ENCODE measurements at places on chromosomes 16 and 17. TPM values are rescaled to one million over a fixed set of nuclear protein-coding genes. Genes with fewer than 3 reads are reported as not detected.
A peak's percentile ranks its signal among the peaks of the same experiment; 100 is the strongest.

DNA sequence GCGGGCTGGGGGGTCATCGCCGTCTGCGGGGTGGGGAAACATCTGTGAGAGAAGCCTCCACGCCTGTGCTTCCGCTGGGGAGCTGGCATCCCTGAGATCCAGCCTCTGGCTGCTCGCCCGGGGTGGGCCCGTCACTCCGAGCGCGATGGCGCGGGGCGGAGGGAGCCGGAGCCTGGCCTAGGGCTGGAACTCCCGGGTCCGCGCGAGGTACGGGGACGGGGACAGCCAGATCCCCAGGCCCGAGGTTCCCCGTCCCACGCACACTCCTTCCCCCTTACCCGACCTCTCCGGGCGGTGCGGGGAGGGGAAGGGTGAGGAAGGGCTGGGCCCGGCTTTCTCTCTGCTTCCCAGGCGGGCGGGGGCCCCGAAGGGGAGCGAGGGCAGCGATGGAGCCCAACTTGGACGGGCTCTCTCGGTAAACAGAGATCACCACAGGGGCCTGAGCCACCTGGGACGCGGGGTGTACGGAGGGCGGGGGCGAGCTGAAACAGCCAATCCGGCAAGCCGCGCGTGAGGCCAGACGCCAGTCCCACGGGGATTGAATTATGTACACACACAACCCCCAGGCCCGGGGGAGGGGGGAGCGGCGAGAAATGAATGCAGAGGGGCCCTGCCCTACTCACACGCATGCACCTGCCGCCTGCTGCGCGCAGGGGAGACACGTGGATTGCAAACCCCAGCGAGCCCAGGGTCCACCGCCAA, at the start of gene SLC16A11:
SLC16A11 (minus strand) TSS at position 596 of the 702 bp plus-strand sequence; CDS start at position 17, 579 bp downstream.
- peak; percentile 85 for DNase-seq

GRCh38 chr16:63363738-63364137, 1327.5 kb upstream of the CDH8 start:
- no peak for DNase-seq

DNA sequence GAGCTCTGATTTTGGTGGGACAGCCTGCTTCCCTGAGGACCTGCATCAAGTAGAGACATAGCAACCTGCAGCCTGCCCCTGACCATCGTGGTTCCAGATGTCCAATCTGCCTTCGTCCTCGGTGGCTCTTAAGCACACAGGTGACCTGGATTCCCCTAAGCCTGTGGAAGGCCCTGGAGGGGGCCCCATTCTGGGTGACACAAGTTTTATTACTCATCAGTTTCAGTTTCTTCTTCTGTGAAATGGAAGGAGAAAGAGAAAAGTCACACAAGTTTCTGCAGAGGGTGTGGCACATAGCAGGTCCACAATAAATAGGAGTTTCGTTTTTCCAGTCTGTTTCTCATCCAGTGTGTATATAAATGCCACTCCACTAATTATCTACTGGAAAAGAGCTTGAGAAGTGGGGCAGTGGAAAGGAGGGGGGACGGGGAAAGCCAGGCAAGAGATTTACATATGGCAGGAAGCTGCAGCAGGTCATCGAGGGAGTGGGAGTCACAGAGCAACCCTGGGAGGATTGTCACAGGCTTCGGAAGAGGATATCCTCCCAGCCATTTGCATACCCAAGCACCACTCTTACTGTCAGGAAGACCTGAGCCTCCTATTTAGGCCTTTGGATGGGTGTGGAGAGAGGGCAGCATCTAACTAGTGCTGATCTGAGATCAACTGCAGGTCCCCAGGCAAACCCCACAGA, 10.0 kb upstream of the NOS2 start:
- no peak for DNase-seq

- DNase-seq, result no peak
These were observed 38.8 kb downstream of the HEATR6 start for GRCh38 chr17:60039847-60040442.

DNA sequence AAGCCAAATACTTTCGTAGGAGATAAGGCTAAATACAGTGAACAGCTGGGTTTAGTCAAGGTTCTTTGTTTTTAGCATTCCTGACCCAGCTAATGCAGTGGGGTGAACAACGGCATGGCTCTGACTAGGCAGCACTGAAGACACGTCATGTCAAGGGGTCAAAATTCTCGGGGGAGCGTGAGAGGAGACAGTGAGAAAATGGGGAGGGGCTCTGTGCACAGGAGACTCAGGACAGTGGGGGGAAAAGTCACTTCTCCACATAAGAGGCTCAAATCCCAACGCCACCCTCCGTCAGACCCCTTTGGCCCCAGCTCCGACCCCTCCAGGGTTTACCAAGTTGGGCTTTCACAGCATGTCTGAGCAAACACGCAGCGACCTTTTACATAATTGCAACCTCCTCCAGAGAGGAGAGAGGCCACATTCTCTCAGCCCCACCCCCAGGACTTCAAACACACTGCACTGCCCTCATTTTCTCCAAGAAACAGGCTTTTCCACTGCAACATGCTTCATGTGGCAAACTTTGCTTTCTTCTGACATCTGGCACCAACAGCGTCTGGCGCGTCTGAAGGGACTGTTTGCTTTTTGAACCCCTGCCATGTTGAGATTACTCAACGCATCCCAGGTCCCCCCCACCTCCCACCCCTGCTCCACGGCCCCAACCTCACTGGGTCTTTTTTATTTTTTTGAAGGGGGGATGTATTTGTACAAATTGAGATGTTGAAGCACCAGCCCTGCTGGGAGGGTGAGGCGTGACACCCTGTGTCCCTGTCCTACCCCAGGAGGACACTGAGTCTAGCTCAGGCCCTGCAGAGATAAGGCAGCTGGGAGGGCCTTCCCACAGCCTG, 30.0 kb downstream of the AXIN2 start:
- DNase-seq, result no peak

DNA sequence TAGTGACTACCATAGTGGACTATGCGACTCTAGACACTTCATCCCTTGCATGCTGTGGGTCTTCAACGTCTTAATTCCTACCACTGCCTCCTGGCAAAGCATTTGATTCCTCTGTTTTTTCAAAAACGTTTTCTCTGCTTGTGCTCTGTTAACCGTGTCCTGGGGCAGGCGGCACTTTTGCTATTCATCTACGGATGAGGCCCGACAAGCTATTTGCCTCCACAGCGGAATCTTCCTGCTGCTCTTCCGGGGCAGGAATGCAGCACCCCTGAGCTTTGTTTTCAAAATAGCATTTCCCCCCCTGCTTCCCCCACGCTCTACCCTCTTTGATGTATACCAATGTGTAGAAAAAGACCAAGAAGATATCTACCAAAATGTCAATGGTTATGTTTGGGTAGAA, 39.8 kb upstream of the METTL16 start:
- DNase-seq, result no peak

- DNase-seq, result no peak
These were observed 71.6 kb upstream of the ALOX12 start for GRCh38 chr17:6924208-6924607.

GRCh38 chr17:9760266-9760665, 31.1 kb downstream of the DHRS7C start:
- no peak for DNase-seq

DNA sequence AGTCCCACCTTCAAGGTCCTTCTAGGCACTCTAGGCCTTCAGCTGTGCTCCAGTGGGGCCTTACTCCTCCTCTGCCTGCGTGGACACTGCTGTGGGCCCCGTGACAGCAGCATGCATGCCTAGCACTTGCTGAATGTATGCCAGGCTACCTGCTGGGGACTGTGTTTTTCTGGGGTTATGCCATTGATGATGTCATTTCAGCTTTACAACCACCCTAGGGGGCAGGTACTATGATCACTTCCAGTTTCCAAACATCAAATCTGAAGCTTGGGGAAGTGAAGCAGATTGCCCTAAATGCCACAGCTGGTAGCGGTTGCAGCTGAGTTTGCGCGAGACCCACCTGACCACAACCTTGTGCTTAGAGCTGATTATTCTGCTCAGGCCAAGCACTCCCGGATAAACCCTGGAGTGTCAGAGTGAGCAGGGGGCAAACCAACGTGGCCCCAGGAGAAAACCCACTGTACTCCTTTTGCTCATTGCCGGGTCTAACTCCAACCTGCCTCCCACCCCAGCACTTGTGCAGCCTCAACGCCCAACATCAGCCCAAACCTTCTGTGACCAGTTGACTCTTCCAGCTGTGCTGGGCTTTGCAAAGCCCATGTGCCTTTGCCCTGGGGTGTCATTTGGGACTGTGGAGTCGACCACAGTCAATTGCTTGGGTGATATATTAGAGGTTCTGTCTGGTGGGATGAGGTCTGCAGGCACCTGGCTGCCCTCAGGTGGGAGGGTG, 168.4 kb downstream of the ENGASE start:
- DNase-seq, result peak; percentile 54

DNA sequence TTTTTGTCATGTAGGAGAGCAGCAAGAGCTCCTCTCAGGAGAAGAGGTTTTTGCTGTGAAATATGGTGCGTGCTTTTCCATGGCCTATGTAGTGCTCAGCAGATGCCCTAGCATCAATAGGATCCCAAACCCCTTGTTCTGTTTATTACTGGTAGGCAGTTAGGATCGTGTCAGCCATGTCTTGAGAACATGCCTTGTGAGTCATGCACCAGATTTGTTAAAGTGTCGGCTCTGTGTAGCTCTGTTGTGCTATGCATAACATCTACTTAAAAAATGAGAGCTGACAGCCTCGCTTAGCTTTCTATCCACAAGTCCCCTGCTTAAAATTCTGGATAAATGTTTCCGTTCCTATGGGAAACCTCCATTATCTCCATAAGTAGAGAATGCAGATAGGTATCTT, 4.4 kb upstream of the EIF4A3 start:
- no peak for DNase-seq

DNA sequence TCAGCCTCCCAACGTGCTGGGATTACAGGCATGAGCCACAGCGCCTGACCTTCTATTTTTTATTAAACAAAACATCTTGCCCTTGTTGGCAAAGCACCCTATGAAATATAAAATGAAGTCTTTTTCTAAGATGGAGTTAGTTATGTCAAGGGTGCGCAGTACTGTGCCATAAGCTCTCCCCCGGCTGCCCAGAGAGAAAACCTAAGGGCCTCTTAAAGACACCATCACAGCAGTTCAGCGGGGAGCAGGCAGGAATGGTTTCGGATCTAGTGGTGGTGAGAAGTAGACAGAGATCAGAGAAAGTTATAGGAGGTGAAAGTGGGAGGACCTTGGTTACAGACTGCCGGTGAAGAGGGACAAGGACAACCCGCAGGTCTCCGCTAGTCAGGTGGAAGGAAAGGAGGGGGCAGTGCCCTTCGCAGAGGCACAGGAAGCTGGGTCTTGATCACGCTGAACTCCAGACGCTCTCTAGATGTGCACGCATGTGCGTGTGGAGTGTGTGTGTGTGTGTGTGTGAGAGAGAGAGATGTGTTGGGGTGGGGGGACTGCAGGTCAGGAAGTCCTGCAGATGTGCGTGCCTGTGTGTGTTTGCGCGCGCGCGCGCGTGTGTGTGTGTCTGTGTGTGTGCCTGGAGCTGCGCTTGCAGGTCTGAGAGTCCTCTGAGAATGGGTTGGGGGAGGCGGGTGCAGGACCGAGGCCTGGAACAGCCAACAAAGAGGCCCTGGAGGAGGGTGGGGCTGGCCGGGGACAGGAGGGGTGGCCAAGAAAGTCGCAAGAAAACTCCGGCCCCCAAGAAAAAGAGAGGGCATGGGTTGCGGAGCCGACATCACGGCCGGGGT, 748 bp upstream of the CMTM3 start:
- peak; percentile 71 for DNase-seq

DNA sequence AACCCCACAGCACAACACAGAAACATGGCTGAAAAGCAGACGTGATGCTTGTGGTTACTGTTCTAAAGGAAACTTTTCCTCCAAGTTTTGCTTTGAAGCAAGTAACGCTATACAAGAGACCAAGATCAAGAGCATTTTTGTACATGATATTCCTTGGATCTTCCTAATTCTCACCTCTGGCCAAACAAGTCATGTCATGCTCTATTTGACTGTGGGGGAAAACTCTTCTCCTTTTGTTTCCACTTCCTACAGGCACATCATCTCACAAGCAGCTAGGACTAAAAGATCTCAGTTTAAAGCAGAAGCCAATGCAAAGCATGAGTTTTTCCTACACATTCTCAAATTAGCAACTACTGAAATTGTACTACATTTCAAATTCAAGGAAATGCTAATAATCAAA, 50.7 kb downstream of the CFDP1 start:
- DNase-seq, result no peak

- no peak for DNase-seq
These were observed 65.4 kb upstream of the ZFHX3 start for GRCh38 chr16:73113336-73113735.

DNA sequence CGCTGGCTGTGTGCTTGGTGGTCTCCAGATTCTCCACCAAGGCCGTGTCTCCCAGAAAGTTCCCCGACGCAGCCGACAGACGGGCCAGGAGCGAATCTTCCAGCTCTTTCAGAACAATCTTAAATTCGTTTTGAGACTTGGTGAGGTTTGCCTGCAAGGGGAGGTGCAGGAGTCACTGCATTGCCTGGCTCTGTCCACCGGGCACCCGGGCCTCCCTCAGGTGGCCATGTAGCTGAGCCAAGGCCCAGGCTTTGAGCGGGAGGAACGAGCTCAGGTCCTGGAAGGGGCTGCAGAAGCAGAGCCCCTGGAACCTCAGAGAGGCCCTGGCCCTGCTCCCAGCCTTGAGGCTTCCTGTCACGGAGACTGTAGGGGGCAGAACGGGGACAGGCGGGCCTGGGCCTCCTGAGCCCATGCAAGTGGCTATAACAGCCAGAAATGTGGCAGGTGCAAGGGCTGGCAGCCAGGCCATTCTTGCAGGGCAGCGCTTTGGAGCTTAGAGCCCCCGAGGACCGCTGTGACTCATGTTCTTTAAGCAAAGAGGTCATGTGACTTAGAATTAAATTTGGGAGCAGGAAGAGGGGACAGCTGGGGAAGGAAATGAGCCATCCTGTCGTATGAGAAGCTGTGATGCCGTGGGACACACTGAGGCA, 72.4 kb downstream of the PGS1 start:
- no peak for DNase-seq

DNA sequence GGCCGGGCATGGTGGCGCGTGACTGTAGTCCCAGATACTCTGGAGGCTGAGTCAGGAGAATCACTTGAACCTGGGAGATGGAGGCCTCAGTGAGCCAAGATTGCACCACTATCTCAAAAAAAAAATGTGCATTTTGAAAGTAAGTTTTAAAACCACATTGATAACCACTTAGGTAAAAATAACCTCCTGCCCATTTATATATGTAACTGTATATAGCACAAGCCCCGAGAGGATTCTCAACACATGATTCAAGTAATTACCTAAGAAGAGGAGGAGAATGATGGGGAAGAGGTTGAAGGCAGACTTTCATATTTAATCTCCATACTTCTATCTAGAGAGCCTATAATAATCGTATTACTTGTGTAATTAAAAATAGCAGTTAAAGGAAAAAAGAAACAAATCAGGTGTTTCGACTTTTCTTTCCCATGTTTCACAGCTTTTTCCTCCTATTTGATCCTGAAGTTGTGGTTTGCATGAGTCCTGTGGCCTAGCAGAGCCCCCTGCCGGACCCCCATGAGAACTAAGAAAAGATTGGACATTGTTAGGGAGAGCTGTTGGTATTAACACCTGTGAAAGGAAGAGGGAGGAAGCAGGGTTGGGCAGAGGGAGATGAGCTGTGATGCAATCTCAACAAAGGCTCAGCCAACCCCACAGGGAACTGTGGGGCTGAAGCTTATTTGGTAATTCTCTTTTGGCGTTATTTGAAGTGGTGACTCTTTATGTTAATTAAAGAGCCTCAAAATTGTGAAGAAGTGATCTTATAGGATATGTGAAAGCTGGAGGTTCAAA, 22.1 kb downstream of the PMFBP1 start:
- DNase-seq, result no peak

The PRR14 gene
- 95.8 TPM for total RNA-seq

The KCNH6 gene
- total RNA-seq, result not detected

The RPL26 gene
- total RNA-seq, result 2,684 TPM

The ZNF205 gene
- total RNA-seq, result not detected

The FLII gene
- total RNA-seq, result 335 TPM

The SLC52A1 gene
- total RNA-seq, result not detected

The KRT23 gene
- not detected for total RNA-seq

All from B cell (primary cell).